CD4-positive, alpha-beta T cell (primary cell): ENCODE measurements at places on chromosomes 2 and 18. TPM values are rescaled to one million over a fixed set of nuclear protein-coding genes. Genes with fewer than 3 reads are reported as not detected.

Gene CYP26B1
- 0.05 TPM for total RNA-seq

Gene AQP12A
- not detected for total RNA-seq

Gene EHD3
- 1.7 TPM for total RNA-seq

Gene TBC1D8
- 1.8 TPM for total RNA-seq

Gene ARHGAP25
- 41.8 TPM for total RNA-seq

Gene CD8B2
- total RNA-seq: not detected

Gene NTSR2
- not detected for total RNA-seq

Gene SLC5A7
- total RNA-seq: not detected

Gene DPYSL5
- not detected for total RNA-seq

Gene ANXA4
- 5.3 TPM for total RNA-seq

Gene HOXD10
- not detected for total RNA-seq

Gene HOXD13
- total RNA-seq: not detected

Gene SCYGR4
- total RNA-seq: not detected

Gene TMEM18
- total RNA-seq: 26.3 TPM

Gene SCN3A
- not detected for total RNA-seq

Gene VIL1
- 0.20 TPM for total RNA-seq

Gene BCS1L
- 12.7 TPM for total RNA-seq

Gene BCL2
- total RNA-seq: 40.3 TPM

Gene PAX8
- total RNA-seq: 0.36 TPM

Gene CGREF1
- not detected for total RNA-seq

Gene SLC4A3
- 0.16 TPM for total RNA-seq
